Activated naive CD4-positive, alpha-beta T cell (primary cell): ENCODE measurements at places on chromosomes 16 and 17.
A peak's percentile ranks its signal among the peaks of the same experiment; 100 is the strongest.

- DNase-seq, result peak; percentile 15
Measured at GRCh38 chr17:77645072-77646045, 313.1 kb upstream of the TNRC6C start.

GRCh38 chr17:48071654-48072053, 23.5 kb downstream of the NFE2L1 start:
- no peak for DNase-seq

DNA sequence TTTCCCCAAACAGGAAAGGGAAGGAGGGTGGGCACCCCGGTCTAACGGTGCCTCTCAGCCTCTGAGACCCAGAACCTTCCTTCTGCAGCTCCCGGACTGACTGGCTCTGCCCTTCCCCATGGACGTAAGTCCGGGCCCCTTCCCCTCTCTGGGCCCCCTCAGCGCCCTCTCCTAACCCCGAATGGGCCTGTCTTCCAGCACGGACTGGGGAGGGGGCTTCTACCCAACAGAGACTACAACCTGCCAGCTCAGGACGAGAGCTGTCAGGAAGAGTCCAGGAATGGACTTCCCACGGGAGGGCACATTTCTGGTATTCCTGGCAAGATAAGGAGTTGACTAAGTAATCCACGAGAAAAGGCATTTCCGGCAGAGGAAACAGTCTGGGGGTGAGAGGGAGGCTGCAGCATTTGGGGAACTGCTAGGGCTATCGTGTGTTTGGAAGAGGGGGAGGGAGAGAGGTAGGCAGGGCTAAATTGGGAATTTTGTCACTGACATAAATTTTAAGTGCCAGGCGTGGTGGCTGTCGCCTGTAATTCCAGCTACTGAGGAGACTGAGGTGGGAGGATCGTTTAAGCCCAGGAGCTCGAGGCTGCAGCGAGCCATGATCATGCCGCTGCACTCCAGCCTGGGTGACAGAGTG, 12.1 kb upstream of the ALDOA start:
- DNase-seq, result no peak

- no peak for DNase-seq
Measured at GRCh38 chr16:85658504-85659326, 30.0 kb downstream of the GINS2 start.

- no peak for DNase-seq
Measured at GRCh38 chr16:69707920-69708683, 18.3 kb downstream of the NQO1 start.

GRCh38 chr16:82963653-82964052, 336.9 kb downstream of the CDH13 start:
- DNase-seq, result no peak

DNA sequence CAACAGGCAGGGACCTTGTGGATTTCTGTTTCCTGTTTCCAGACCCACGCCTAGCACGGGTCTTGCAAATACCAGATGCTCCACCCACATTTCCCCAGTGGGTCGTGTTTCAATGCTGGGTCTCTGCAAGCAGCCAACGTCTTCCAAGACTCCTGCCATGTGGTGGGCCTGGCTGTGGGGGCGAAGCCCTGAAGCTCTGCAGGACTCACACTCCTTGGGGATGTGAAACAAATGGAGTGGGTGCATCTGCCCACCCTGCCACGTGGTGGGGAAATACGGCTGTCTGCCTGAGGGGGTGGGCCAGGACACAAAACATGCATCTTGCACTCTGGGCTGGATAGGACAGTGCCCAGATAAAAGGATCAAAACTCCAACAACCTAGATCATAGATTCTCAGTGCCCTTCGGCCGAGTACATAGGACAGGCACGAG, 32.6 kb downstream of the FA2H start:
- no peak for DNase-seq

DNA sequence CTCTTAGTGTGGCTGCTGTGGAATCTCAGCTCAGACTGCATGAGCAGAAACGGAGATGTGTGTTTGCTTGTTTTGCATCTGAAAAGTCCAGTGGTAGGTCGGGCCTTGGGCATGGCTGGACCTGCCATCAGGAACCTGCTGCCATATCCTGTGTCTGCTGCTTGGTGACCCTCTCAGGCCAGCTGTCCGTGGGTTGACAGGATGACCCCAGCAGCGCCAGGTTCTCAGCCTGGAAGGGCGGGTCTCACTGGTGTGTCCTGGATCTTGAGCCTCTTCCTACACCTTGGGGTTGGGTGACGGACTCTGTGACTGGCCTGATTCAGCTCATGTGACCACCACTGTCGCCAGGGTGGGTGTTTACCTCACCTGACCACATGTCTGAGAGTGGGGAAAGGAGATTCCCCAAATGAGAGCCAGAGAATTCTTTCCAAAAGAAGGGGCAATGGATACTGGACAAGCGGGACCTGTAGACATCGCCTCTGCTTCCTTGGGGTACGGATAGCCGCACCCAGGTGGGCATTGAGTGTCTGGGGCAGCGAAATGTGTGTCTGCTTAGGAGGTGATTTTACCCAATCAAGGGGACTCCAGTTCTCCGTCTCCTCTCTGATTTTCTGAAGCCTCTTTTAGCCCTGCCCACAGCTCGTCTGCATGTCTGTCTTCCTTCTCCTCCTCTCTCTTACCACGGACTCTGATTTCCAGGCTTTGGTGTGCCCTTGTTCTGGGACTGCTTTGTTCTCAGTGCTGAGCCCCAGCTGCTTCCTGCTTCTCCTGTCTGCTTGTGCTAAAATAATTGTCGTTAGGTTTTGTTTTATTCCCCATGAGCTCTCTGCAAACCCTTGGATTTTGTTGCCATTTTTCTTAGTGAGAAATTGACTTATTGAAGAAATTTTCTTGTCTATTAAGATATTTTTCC, 399.7 kb downstream of the CPPED1 start:
- no peak for DNase-seq

GRCh38 chr17:11264183-11264871, 23.3 kb downstream of the SHISA6 start:
- no peak for DNase-seq

DNA sequence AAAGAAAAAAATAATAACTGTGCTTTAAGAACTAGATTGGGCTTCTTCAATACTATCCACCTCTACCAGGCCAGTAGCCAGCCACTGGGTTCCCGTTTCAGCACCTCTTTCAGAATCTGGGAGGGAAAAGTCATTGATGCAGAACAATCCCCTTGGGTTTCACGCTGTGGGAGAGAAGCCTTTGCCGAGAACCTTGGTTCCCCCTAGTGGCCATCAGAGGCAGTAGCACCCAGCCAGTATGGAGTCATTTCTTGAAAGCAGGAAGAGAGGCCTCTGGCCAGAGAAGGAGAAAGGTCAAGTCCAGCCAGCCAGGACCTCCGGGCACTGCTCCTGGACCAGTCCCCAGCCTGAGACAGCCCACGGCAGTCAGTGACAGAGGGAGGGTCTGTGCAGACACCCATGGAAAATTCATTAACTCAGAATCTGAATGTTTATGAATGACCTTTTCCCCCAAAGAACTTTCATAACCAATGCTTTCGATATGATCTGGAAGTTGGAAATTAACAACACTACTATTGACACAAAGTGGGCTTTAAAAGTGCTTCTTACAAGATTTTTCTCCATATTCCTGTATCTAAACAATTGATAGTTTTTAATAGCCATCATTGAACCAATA, 51.2 kb upstream of the CDH5 start:
- no peak for DNase-seq

DNA sequence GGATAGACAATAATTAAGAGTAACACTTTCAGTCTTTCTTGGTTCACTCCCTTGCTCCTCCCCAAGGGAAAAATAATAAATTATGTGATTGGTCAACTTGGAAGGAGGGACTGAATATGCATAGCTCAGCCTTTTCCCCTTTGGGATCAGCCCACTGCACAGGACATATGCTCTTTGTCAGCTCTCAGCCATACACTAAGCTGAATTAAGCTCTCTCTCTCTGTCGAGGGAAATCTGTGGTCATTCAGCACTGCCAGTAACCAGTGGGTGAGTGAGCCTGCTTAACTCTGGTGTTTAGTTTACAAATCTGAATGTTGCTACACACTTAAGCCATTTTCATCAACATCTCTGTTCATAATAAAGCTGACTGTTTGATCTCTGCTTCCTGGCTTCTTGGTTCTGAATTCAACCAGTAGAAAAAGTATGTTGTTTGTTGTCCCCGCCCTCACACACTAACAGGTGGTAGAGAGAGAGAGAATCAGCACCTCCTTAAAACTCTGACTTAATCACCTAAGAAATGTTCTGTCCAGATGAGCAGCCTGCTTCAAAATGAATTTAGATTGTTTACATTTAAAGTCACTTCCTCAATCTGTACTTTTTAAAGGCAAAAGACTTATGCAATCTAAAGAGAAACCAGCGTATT, 102.3 kb upstream of the C17orf78 start:
- DNase-seq, result no peak

DNA sequence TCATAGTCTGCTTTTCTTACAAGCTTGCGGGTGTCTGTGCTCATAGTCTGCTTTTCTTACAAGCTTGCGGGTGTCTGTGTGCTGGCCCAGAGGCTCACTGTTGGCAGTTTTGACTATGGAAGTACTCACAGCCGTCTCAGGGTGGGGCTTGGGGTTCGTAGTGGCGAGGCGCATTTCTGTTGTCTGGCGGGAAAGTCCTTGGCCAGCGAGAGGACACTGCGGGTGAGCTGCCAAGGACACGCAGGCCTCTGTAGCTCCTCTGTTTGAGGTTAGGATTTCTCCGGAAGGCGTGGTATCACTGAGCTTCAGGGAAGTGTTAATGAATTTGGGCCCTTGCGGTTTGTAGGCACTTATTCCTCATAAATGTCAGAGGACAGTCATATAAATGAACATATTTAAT, 13.5 kb downstream of the TBCD start:
- no peak for DNase-seq

DNA sequence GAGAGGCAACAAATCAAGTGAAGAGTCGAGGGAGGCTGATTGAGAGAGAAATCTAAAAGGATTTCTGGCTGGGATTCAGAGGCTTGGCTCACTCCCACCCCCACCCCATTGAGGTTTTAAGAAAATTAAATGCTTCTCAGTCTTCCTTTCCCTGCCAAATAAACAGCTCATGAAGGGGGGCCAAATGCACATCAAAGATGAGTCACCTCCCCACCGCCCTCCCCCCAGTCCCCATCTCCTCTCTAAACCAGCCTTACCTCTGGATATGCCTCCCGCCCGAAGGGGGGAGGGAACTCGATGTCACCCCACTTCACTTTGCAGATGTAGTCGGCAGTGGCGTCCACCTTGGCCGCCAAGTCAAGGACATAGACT, 11.6 kb downstream of the ACLY start:
- DNase-seq, result no peak

DNA sequence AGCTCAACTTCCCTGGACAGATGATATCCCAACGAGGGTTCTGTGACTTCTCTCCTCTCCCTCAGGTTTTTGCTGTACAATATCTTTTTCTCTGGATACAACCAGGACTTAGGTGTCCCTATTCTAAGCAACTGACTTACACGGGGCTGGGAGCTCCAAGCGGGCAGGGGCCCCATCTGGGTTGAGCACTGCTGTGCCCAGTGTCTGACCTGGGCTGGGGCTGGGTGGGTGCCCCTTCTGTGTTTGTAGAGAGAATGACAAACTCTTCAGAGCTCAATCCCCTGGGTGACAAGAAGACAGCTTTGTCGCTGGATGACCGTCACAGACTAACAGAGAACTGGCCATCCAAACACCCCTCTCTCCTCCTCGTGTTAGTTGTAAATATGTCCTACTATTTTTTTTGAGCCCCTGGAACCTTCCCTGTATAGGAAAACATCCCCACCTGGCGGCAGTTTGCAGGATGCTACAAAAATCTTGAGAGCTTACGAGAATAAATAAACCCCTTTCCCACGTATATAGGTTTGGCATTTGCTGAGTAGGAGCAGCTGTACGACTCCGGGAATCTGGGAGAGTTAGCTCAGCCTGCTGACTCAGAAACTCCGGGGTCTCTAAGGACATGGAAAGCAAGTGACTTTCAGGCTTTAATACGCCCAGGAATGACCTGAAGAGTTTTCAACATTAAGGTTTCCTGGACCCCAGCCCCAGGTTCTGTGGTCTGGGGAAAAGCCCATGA, 23.7 kb upstream of the RCVRN start:
- DNase-seq, result no peak

DNA sequence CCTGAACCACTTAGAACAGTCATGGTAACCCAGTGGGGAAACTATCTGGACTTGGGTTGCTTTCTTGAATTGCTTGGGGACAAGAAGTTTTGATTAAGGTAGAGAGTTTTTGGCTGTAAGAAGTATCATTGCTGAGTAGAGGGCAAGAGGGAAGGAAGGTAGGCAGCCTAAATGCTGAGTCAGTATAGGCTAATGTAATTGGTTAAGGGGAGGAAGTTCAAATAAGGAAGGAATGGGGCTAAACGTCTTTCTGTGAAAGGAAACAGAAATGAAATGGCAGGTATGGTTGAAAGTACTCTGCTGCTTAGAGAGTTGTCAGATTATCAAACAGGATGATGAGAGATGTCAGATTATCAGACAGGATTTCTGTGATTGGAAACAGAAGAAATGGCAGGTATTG, 20.3 kb downstream of the KPNB1 start:
- DNase-seq, result no peak

DNA sequence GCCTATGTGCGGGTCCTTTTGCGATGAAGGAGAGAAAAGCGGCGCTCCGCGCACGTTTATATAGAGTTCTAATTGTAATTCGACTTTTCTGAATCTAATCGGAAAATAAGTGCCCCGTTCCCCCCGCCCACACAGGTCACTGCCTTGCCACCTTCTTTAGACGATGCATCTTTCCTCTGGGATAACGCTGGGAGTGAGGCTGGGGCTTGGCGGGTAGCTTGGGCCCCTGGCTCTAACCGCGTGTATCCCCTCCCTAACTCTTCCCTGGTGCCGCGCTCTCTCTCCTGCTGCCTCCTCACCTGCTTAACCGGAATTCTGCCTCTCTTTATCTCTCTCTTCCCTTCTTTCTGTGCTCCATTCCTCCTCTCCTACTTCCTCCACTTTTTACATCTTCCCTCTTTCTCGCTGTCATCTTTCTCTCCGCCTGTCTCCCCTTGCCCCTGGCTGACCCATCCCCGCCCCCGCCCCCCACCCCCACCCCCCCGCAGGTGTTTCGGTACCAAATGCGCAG, 2.6 kb downstream of the LHX1 start:
- DNase-seq, result no peak

- no peak for DNase-seq
Measured at GRCh38 chr17:58312829-58313228, 15.8 kb downstream of the TSPOAP1 start.

DNA sequence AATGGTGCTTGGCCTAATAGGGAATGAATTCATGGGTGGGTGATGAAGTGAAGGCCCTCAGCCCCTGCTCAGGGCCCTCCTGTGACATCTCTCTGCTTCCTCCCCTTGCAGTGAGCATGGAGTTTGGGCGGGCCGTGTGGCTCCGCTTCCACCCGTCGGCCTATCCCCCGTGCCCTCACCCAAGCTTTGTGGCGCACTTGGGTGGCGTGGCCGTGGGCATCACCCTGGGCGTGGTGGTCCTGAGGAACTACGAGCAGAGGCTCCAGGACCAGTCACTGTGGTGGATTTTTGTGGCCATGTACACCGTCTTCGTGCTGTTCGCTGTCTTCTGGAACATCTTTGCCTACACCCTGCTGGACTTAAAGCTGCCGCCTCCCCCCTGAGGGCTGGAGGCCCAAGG, 21.1 kb downstream of the C17orf75 start:
- DNase-seq, result no peak

DNA sequence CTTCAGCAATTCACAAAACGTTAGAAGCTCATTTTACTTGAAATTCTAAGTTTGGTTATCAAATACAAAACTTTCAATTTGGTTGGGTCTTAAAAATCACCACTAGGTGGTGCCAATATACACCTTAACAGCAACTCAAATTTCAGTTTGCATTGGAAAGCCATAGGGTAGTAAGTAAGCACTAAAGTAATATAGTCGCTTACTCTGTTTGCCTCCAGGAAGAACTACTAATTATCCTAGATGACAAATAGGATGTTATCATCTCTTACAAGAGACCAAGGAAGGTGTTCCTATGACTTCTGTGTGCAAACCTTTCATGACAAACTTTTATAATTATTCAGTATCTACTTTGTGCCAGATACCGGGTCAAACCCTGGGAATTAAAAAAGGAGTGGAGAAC, 93.3 kb downstream of the MYO1D start:
- DNase-seq, result no peak
